ENCODE measurements at places on chromosomes 5 and 9. TPM values are rescaled to one million over a fixed set of nuclear protein-coding genes. Genes with fewer than 3 reads are reported as not detected.
A peak's percentile ranks its signal among the peaks of the same experiment; 100 is the strongest.

DNA sequence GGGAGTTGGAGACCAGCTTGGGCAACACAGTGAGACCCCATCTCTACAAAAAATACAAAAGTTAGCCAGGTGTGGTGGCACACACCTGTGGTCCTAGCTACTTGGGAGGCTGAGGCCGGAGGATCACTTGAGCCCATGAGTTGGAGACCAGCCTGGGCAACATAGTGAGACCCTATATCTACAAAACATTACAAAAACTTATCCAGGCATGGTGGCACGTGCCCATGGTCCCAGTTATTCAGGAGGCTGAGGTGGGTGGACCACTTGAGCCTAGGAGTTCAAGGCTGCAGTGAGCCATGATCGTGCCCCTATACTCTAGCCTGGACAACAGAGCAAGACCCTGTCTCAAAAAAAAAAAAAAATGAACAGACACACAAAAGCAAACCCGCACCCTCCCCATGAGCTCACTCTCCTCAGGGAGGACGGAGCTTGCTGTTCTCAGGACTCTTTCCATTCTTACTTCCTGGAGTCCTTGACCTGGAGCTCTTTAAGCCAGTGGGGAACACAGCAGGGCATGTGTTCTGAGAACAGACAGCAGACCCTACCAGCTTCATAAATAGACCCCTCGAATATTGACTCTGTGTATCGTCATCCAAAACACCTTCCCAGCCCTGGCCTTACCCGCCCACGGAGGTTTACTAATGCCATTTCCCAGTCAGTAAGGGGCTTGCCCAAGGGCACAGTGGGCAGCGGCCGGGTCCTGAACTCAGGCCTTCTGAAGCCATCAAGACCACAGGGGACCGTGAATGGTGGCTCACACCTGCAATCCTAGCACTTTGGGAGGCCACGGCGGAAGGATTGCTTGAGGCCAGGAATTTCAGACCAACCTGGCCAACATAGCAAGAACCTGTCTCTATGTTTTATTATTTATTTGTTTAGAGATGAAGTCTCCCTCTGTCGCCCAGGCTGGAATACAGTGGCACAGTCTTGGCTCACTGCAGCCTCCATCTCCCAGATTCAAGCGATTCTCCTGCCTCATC is 11.1 kb downstream of the PTGES2 start:
- DNase-seq: no peak

DNA sequence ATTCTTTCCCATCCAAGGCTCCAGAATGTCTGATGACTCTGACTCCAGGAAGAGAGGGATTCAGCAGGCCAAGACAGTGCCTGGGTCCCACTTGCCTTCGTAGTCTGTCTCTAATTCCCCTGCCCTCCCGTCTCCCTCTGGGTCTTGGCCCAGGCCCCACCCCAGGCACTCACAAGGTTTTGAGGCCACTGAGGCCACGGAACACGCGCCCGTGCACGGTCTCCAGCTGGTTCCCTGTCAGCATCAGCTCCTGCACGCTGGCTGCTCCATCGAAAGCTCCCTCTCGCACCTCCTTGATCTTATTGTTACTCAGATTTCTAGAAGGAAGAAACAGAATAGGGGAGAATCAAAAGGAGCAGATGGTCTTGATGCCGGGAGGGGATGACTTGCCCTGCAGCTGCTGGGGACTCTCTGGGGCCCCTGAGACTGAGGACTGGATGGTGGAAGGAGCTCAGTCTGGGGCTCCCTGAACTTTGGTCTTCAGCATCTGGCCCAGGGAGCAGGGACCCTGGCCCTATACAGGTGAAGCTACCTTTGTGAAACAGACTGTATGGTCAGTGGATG is 174.6 kb upstream of the PANK3 start:
- no peak for DNase-seq

DNA sequence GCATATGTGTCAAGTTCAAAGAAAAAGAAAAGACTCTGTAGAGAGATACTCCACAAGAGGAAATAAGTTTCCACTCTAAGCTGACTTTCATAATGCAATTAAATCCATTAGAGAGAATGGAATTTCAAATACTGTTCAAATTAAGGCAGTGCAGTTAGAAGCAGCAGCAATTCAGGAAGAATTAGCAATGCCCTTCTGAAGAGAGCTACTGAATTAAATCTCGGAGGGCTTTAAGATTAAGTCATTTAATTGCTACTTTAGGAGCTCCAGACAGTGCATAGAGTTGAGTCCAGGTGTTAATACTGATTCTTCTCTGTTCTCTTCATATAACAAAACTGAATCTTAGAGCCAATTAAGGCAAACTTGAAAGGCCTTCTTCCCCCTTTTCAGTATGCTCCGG is 8.5 kb downstream of the CDH12 start:
- no peak for DNase-seq

- no peak for DNase-seq
Measured at GRCh38 chr9:4849369-4849768, 56.6 kb downstream of the RCL1 start.

- peak; percentile 57 for DNase-seq
Measured at GRCh38 chr9:120928483-120929228, 2.1 kb upstream of the TRAF1 start.

- DNase-seq: no peak
Measured at GRCh38 chr9:112757282-112757883, 6.8 kb downstream of the SNX30 start.

- DNase-seq: no peak
Measured at GRCh38 chr5:60701321-60701968, 1.5 kb upstream of the DEPDC1B start.

- no peak for DNase-seq
Measured at GRCh38 chr5:126939887-126940286, 90.5 kb downstream of the MARCHF3 start.

DNA sequence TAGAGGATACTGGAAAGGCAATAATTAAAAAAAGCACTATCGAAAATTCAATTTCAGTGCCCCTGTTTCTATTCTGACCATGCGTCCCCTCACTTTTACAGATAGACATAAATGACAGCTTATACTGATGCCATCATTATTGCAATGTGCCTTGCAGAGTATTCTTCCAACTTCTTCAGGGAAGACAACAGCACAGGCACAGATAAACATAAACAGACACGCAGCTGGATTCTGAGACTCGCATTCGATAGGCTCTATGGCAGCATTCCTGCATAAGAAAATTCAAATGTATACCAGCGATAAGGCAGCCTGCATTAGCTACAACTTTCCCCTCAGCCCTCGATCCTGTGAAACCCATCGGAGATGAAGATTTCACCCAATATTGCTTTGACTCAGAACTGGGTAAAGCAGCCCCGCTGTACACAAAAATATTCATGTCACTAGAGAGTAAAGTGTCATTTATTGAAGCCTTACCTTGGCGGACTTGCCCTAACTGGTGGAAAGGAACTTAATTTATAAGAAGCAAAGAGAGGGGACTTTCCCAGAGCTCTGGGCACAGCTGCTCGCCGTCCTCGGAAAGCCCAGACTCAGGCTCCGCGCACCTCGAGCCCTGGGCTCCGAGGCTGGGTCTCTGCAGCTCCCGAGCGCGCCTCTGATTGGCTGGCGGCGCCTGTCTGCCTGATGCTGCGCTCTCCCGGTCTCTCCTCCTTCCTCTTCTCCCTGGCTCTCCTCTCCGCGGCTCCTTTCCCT is at the start of gene CDH18:
Gene CDH18 (minus strand): TSS at position 589 of the 750 bp plus-strand sequence. CDS start 149,214 bp downstream, outside the sequence.
- DNase-seq: no peak

GRCh38 chr9:113589407-113589806 is 125.9 kb downstream of the RGS3 start:
- no peak for DNase-seq

DNA sequence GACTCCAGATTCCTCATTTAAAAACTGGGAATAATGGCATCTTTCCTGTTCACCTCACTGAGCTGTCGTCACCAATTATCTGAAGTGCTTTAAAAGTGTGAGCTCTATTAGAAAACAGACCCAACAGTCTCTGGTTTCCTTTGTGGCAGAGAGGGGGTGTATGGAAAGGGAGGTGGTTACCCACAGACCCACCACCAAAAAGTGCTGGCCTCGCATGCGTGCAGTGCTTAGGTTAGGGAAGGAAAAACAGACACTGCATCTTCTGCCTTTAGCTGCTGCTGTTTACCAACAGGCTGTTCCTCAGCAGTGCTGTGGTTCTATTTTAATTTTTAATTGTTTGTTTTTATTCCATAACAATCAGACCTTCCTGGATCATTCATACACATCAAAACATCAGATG is 249.6 kb downstream of the PIK3R1 start:
- DNase-seq: no peak

DNA sequence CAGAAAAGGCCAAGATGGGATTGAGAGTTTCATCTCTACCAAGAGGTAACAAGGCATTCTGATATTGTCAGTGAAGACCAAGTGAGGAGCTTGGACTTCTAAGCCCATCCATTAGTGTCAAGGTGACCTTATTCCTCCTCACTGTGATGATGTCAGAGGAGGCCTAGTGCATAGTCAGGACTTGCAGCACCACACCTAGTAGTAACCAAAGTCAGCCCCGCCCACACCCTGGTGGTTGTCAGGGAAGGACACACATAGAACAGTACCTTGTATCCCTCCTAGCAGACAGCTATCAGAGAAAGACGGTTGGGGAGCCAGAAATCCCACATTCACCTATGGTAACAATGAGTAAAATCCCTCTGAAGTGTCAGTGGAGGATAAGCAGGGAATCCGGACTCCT is 111.7 kb downstream of the AP3B1 start:
- DNase-seq: no peak

DNA sequence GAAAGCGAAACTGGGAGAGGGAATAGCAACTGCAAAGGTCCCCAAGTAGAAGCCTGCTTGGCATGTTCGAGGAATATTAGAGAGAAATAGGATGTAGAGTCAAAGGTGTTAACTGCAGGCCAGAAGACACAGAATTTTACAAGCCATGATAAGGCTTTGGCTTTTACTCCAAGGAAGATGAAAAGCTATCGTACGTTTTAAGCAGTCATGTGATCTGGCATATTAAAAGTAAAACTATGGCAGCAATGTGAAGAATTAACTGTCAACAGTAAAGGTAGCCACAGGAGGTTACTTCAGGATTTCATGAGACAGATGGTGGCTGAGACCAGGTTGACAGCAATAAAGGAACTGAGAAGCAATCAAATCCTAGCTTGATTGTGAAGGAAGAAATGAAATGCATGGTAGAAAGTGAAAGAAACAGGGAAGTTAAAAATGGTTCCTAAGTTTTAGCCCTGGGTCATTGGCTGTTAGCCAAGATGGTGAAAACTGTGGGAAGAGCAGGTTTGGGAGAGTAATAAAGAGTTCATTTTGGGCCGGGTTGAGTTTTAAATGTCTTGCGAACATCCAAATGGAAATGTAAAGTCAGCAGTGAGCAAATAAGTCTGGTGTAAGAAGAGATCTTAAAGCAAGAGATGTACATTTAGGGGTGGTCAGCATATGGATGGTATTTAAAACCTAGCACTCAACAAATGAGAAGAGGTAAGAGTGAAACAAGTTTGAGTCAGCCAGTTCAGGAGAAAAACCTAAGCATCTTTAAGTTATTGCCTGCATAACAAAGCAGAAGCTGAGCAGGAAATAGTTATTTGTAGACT is 20.3 kb upstream of the TTC33 start:
- DNase-seq: no peak

- no peak for DNase-seq
Measured at GRCh38 chr9:101027733-101028345, 688 bp upstream of the PLPPR1 start.

GRCh38 chr9:92775466-92775865 is 10.8 kb upstream of the BICD2 start:
- DNase-seq: no peak

- DNase-seq: no peak
Measured at GRCh38 chr5:138523406-138523805, 19.6 kb downstream of the ETF1 start.

DNA sequence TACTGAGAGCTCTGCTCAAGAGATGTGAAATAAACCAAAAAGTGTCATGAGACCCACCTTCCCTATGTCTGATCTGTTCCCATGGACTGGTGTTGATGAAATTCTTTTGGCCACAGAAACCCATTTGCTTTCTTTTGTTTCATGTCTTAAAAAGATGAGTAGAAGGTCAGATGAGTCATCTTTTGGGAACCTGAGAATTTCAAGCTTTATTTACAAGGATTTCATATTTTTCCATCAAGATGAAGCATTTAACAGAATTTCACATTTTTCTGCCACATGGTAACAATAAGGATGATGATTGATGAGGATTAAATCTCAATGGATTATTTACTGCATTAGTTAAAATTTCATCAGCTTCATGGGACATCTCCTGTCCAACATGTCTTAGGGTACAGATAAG is 337.8 kb downstream of the DEPDC1B start:
- DNase-seq: no peak

DNA sequence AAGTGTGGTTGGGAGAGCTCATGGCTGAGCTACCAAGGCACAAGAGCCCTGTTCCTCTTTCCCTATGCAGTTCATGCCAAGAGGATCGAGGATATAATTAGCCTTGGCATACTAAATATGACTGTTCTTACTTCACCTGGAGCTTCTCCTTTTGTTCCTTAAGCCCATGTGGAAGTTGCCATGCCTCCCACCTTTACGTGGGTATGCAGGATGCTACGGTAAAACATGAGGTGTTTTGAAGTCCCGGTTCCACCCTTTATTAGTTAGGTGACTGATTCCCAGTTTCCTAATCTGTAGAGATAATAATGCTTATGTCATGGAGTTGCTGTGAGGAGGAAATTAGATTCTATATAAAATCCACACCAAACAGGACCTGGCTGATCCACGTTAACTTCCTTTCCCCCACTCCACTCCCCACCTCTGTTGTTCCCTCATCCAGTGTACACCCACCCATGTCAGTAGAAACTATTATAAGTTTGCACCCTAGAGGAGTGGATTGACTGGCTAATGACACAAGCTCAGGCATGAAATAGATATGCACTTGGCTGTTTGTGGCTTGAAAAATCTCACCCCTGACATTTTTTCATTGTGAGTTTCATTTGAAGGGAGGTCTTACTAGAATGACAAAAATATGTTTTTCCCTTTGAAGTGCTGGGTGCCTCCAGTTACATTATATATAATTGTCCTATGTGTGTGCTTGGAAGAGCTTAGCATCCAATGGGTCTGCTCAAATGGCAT is 36.8 kb upstream of the SHOC1 start:
- DNase-seq: no peak

GRCh38 chr5:1673042-1673677 is 126.5 kb downstream of the MRPL36 start:
- DNase-seq: no peak

The DPYSL3 gene
- total RNA-seq: 19.8 TPM

The PFDN1 gene
- total RNA-seq: 81.0 TPM

The PCDHB13 gene
- 2.1 TPM for total RNA-seq

The LPCAT1 gene
- 3.5 TPM for total RNA-seq

The CCL19 gene
- total RNA-seq: not detected

The LHX3 gene
- not detected for total RNA-seq

The SLC6A3 gene
- not detected for total RNA-seq

The ZDHHC11 gene
- total RNA-seq: not detected

The INVS gene
- 5.5 TPM for total RNA-seq

The TSTD2 gene
- 11.6 TPM for total RNA-seq

The GFRA3 gene
- 0.42 TPM for total RNA-seq

All from gastrocnemius medialis (tissue), 4 donors.